ENCODE measurements at places on chromosomes 11 and 22.
A peak's percentile ranks its signal among the peaks of the same experiment; 100 is the strongest.

DNA sequence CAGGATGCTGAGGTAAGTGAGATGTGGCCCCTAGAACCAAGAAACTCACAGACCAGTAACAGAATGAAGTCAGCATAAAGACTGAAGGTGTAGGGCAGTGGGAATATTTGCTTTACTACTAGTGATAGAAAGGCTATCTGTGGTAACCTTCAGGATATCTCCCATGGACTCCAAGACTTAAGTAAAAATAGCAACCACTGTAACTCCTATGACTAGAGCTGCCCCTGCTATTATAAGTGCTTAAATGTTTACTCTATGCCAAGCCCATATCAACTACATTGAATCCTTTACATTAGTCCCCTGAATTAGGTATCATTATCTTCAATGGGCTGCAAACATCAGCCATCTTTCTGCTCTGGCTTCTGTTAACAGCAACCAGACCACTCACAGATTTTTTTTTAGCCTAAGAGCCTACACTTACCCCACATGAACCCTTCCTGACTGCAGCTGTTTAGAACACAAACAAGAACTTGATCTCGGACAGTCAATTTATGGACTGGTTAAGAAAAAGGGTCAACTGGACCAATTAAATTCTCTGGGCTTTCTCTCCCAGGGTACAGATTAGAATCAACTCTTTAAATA lies 335.1 kb upstream of the API5 start:
- DNase-seq, result no peak

DNA sequence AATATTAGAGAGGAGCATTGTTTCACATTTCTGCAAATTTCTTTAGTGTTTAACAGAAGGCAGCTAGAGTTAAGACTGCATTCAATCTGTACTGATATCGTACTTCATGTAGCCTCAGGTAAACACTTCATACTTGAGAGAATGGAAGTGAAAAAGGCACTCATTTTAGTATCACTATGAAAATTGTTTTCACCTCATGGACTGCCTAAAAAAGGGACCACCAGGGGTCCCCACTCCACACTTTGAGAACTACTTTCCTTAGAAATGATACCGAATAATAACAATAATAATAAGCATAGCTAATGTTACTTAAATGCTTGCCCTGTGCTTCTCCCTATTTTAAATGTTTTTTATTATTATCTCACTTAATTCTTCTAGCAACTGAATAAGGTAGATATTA lies 95.1 kb downstream of the BLID start:
- DNase-seq, result no peak

GRCh38 chr22:24437091-24437490 lies 9.7 kb downstream of the ADORA2A start:
- DNase-seq, result no peak

- DNase-seq, result no peak
Measured at GRCh38 chr11:105073456-105074165, 28.5 kb upstream of the CARD16 start.

DNA sequence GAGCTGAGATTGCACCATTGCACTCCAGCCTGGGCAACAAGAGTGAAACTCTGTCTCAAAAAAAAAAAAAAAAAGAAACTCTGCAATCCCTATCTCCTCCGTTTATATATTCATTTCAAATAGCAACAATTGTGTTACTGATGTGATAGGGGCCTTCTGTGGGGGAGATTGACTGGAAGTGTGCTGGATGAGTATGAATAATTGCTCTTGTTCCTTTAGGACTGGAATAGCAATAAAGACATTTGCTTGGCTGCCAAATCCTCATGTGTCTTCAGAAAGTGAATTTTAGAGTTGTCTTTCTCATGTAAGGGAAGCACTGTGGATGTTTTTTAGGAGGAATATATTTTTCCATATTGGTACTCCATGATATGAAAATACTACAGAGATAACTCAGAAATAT lies 21.1 kb upstream of the ME3 start:
- DNase-seq, result no peak

DNA sequence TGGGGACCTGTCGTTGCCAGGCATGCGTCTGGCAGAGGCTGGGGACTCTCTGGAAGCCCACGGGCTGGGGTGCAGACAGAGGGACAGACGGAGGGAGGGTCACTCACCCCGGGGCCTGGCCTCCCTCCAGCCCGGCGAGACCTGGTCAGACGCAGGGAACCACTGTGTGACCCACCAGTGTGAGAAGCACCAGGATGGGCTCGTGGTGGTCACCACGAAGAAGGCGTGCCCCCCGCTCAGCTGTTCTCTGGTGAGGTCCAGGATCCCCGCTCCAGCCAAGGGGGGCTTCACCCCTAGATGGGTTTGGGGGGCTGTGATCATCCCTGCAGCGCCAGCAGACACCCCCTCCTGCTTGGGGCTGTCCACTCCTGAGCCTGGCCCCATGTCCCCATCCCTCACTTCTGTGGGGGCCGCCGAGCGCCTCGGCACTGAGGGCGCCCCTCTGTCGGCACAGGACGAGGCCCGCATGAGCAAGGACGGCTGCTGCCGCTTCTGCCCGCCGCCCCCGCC lies 23.6 kb upstream of the MUC5B start:
- no peak for DNase-seq

DNA sequence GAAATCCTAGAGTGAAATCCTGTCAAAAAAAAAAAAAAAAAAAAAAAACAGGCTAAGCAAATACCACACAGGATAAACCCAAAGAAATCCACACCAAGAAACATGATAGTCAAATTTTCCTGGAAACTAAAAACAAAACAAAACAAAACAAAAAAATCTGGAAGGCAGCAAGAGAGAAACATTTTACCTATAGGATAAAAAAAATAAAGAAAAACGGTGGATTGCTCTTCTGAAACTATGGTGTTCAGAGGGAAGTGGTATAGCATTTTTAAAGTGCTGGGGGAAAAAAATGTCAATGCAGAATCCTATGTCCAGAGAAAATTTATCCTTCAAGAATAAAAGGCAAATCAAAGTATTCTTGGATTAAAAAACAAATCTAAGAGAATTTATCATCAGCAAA lies 41.6 kb upstream of the CBX7 start:
- no peak for DNase-seq

- no peak for DNase-seq
Measured at GRCh38 chr22:42948294-42948693, 66.7 kb downstream of the PACSIN2 start.

DNA sequence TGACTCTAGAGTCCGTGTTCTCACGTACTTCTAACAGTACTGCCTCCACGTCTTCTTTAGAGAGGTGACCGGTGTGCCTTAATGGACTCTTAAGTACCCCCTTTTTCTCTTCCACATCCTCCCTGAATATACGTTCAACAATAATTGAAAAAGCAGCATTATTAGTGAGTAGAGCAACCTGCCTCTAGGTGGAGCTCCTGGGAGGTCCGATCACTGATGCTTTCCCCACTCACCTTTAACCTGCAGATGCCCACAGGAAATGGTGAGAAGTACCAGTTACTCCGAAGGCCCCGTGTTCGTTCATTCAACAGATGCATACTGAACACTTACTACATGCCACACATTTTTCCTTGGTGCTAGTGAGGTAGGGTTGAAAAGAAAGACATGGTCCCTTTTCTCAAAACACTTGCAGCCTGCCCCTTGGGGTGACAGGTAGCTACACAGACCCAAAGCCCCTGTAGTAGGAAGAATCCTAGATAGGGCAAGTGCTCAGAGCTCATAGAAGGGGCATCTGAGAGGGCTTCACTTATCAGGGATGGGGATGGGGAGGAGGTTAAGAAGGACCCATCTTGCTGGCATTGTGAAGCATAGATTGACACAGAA lies 72.7 kb downstream of the FEZ1 start:
- DNase-seq, result no peak

- no peak for DNase-seq
Measured at GRCh38 chr11:129259931-129260348, 67.8 kb upstream of the ARHGAP32 start.

- no peak for DNase-seq
Measured at GRCh38 chr11:70353329-70353728, 45.0 kb upstream of the CTTN start.

DNA sequence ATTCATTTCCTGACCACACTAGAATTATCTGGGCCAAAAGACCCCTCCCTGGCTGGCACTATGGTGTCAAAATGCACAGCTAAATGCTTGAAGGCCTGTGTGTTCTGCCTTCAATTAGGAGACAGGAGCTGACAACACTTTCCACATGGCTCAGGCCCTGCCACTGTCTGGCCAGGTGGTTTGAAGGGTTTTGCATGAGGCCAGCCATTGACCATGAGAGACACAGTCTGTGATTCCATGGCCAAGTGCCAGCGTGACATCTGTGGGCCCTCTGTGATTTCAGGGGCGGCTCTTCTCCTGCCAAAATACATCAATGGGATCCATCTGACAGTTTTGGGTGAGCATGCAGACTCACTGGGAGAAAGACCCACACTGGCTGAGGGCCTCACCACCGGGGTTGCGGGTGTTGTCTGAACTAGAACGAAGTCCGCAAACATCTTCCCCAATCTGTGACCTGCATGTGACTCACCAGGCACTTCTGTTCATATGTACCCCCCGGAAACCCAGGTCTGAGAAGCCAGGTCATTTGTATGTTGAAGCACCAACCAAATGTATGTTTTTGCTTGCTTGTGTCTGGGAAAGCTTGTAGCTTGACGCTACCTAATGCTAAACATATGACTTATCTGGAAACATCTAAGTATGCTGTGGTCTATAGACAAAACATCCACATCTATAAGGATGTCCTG lies 20.7 kb upstream of the NAV2 start:
- no peak for DNase-seq

DNA sequence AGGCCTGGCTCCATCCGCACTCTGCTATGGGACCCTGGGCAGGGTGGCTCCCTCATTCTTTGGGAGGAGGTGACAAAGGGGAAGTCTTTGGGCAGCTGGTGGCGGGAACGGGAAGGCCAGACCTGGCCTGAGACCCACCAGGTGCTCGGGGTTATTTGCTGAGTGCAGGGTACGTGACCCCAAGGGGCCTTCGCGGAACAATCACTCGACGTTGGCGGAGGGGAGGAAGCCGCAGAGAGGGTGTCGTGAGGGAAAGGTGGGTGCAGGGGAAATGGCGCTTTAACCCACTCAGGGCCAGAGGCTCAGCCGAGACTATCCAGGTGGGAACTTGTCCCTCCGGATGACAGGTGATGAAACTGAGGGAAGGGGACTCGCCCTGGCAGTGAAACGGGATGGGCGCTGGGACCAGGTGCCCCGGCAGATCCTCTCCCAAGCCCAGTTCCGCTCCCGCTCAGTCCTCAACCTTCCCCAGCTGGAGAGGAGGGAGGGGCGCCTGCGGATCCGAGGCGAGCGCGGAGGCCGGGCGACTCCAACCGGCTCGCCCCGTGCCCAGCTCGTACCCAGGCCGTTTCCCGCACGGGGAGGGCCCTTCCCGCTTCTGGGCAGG lies 911 bp downstream of the A4GALT start:
- no peak for DNase-seq

DNA sequence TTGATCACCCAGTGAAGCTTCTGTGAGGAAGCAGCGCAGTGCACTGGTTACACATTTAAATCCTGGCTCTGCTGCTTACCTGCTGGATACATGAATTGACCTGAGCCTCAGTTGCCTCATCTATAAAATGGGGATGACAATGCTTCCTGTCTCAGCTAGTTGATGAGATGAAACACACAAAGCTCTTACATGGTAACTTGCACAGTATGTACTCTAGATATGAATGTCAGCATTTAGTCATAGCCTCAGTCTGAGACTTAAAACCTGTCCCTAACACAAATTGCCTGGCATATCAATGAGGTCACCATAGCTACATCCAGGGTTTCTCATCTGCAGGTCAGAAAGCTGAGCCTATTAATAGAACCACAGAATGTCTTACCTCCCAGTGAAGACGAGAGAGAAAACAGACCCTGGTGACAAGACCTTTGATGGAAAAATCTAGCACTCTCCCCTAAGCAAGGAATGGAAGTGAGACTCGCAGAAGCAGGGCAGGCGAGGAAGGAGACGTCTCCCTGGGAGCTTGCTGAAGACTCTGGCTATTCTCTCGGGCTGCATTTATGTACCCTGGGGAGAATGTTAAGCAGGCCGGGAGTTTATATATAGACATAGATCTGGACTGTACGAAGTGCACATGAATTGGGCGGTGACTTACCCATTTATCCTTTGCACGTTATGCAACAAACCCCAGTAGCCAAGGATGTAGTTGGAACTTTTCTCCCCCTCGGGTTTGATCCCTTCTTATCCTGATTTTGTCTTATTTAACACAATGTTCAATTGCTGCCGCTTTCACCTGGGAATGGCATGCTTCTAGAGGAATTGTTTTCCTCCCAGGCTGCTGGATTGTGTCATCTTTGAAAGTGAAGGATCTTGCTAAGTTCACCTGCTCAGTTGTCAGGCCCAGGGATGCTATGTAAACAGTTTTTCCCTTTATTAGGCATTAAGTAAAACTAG lies 18.0 kb downstream of the SDHAF2 start:
- DNase-seq, result peak; percentile 3

DNA sequence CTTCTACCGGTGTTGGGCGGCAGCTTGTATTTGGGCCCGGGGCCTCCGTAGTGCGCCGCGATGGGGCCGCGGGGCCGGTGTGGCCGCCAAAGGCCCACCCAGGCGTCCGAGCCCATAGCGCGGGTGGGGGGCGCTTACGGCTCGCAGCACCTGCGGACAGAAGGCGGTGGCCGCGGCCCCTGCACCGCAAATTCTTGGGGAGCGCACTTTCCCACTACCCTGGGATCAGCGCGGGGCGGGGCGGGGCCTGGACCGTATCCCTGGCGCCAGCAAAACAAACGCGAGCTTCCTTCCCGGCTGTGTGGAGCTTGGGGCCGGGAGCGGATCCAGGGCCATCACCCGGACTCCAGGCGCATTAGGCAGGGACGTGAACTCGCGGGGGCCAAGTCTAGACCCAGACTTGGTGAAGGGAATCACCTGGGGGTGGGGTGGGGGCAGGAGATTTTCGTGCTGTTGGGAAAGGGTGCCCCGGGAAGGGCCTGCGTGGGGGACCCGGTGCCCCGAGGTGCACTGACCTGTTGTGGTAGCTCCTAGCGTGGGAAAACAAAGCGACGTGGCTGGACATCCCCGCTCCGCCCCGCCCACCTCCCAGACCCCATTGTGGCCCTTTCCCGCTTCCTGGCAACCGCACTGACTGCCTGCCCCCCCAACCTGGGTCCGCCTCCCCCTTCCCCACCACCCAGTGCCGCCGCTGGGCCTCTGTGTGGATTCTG lies 2.3 kb upstream of the TYMP start:
- DNase-seq, result no peak

DNA sequence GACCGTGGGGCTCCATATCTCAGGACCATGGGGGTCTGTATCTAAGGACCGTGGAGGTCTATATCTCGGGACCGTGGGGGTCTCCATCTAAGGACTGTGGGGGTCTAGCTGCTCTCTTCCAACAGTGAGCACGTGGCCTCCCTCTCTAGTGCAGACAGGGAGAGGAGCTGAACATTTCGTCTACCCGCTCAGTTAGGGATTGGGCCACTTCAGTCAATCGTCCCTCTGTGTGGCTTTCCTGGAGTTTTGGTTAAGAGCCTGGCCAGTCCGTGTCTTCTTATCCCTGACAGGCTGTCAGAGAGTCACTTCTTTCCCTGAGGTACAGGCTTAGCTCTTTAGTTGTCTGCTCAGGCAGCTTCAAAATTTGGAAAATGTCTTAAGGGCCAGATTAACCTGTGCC lies 3.1 kb downstream of the KRTAP5-1 start:
- DNase-seq, result no peak
